ENCODE measurements at places on chromosomes 1 and 21.
A peak's percentile ranks its signal among the peaks of the same experiment; 100 is the strongest.

DNA sequence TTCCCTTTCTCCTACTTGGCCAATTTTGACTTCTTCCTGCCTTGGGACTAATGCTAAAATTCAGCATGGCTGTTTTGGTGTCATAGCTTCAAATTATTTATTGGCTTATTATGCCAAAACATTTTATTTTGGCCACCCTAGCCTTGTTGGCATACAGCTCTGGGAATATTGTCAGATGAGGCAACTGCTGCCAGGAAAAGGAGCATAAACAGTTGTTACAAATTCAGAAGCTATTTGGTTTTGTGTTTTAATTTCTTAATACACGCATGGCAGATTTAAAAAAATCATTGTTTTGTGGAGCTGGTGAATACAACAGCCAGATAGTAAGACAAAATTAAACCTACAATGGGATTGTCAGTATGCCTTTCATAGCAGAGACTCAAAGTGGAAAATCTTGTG is 66.8 kb upstream of the BCL10 start:
- no peak for DNase-seq

- no peak for DNase-seq
These were observed 273.8 kb downstream of the FAM72C start for GRCh38 chr1:143698016-143698415.

GRCh38 chr1:109240158-109241152 is 8.9 kb upstream of the CELSR2 start:
- no peak for DNase-seq

- DNase-seq = no peak
These were observed 38.8 kb downstream of the FRRS1 start for GRCh38 chr1:99727575-99728185.

GRCh38 chr1:2331200-2331544 is 60.2 kb downstream of the MORN1 start:
- DNase-seq = no peak

DNA sequence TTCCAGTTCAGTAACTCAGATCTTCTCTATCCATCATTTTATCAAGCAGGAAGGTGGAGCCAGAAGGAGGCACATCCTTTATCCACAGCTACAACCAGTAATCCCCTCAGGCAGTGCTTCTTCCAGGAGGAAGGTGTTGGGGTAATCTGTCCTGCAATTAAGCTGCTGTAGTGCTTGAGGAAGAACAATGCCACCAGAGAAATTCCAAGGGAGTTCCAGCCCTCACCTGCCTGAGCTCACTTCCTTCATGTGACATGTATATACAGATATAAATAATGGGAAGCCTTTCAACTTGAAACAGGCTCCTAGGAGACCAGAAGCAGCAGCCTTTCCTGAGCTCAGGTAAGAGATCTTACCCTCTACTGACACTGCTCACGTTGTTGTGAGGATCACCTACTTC is 2.2 kb upstream of the IL20 start:
- DNase-seq = no peak

- peak; percentile 55 for DNase-seq
These were observed 58.3 kb downstream of the UBE2T start for GRCh38 chr1:202283379-202283844.

GRCh38 chr1:151001602-151002001 is 5.1 kb downstream of the MINDY1 start:
- DNase-seq = no peak

DNA sequence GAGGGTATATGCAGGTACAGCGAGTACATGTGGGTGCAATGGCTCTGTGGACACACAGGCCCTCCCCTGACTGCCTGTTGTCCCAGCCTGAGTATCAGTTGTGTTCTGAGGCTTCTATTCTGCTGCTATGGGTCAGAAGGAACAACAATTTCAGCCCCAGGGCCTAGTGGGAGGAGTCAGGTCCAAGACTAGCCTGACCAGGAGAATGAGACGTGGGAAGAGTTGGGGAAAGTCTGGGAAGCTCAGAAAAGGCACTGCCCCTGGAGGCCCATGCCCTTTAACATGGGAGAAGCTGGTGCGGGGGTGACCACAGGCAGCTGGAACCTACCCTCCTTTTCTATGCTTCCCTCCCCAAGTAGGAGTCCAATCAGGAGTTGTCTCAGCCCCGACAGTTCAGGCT is 7.7 kb downstream of the IGSF8 start:
- DNase-seq = no peak

GRCh38 chr1:80021891-80022290 is 1015.4 kb upstream of the ADGRL4 start:
- no peak for DNase-seq
